ENCODE measurements at places on chromosomes 12 and 14. TPM values are rescaled to one million over a fixed set of nuclear protein-coding genes. Genes with fewer than 3 reads are reported as not detected.

GRCh38 chr12:57623385-57623784, 9.6 kb downstream of the B4GALNT1 start:
- H3K4me1 ChIP-seq: peaks cover 24% of the 10 kb centered on the region
- no peaks in the 10 kb centered on the region for H3K36me3 ChIP-seq
- no peak overlapping the region for H3K4me3 ChIP-seq
- no peak for DNase-seq
- H3K27me3 ChIP-seq: peaks cover 72% of the 10 kb centered on the region
- H3K27ac ChIP-seq: no peak overlapping the region

- no peaks in the 10 kb centered on the region for H3K36me3 ChIP-seq
- DNase-seq: no peak
- no peak overlapping the region for H3K27ac ChIP-seq
- no peak overlapping the region for H3K4me3 ChIP-seq
- H3K27me3 ChIP-seq: peaks cover 12% of the 10 kb centered on the region
Measured at GRCh38 chr12:100737168-100737567, 57.4 kb upstream of the ANO4 start.

- H3K27ac ChIP-seq: no peak overlapping the region
- H3K36me3 ChIP-seq: no peaks in the 10 kb centered on the region
- H3K27me3 ChIP-seq: no peaks in the 10 kb centered on the region
- no peak overlapping the region for H3K4me3 ChIP-seq
Measured at GRCh38 chr12:62605981-62606380, 139.4 kb downstream of the MON2 start.

FITM1 gene
- 0.67 TPM for total RNA-seq

LPAR5 gene
- total RNA-seq: 5.6 TPM

DNA sequence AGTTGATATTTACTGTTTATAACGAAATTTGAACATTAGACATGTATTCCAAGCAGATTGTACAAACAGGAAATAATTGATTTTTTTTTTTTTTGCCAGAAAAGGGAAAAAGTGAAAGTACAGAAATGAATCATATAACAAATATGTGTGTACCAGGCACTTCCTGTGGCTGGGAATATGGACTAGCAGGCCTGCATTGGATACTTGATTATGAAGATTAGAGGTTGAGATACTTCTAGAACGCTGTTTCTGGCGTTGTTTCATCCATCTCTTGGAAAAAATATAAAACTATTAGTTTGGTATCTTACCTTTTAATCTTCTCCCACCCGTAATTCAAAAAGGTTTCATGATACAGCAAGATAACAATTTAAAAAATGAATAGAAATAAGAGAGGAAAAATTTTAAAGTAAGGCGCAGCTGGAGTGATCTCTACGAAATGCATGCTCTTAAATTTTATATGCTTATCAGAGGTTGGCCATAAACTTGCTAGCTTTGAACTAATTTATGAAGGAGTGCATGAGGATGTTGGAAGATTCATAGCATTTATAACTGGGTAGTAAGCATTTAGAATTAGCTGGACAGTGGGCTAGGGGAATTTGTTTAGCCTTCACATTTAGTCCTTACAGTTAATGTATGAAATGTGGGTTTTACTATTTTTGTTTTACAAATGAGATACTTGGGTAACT, 90.8 kb downstream of the AEBP2 start:
- no peak for DNase-seq
- H3K4me3 ChIP-seq: no peak overlapping the region
- H3K4me1 ChIP-seq: peaks cover 29% of the 10 kb centered on the region
- H3K36me3 ChIP-seq: peaks cover 3% of the 10 kb centered on the region

DNA sequence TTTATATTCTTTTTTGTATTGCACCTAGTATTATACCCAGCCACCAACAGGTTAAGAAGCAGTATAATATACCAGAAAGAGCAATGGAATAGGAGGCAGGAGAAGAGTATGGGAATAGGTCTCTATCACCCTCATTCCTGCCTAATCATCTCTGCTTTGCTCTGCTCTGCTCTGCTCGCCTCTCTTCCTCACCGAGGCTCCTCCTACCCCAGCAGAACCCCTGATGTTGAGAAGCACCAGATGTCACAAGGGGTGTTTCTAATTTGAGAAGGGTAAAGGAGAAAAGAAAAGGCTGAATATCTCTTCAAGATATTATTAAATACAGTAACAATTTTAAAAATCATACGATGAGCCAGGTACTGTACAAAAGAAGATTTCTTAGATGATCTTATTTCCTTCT, 89.0 kb downstream of the STON2 start:
- H3K27ac ChIP-seq: no peak overlapping the region
- no peaks in the 10 kb centered on the region for H3K36me3 ChIP-seq
- H3K27me3 ChIP-seq: peaks cover 28% of the 10 kb centered on the region

Measured in natural killer cell treated with Interleukin-12 subunit alpha and Interleukin-12 subunit beta and Interleukin-15 and Interleukin-18, amount 100 ng/mL, for 72 hours (primary cell).